ENCODE measurements at places on chromosomes 2 and 18. TPM values are rescaled to one million over a fixed set of nuclear protein-coding genes. Genes with fewer than 3 reads are reported as not detected.

Gene CPS1
- total RNA-seq = 15.6 TPM

Gene KCNS3
- 35.0 TPM for total RNA-seq

- no peak for DNase-seq
These were observed 34.1 kb upstream of the FAP start for GRCh38 chr2:162277381-162277780.

Gene TYMS
- total RNA-seq = 27.4 TPM

DNA sequence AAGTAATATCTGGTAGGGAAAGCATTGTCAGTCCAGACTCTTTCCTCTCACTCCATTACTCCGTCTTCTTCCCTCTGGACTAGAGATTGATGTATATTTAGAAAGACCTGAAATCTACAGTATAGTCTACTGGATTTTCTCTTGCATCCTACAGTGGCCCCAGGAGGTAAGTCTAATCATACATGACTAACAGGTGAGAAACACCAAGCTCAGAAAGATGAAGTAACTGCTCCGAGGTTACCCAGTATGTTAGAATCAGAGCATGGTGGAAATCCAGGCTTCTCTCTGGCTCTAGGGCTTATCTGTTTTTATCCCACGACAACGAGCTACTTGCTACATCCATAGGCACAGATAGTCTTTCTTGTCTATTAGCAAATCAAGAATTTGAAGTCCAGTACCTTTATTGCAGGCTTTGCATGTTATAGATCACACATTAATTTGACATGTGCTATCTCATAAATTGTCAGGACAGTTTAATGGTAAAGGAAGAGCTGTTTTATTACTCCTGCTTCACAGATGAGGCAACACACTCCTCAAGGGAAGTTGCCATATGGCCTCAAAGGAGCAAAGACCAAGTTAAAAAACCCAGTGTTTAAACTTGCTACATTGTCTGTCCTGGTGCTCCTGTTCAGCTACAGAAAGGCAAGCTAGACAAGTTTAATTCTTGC is 484.3 kb downstream of the THSD7B start:
- DNase-seq = no peak
